ENCODE measurements at places on chromosomes 13 and 19. TPM values are rescaled to one million over a fixed set of nuclear protein-coding genes. Genes with fewer than 3 reads are reported as not detected.

SLC6A16 gene
- total RNA-seq: 1.5 TPM

NOVA2 gene
- total RNA-seq: 15.3 TPM

LGI4 gene
- total RNA-seq: 1.5 TPM

MYO16 gene
- 0.54 TPM for total RNA-seq

FFAR3 gene
- not detected for total RNA-seq
